ENCODE measurements at places on chromosomes 16 and 17. TPM values are rescaled to one million over a fixed set of nuclear protein-coding genes. Genes with fewer than 3 reads are reported as not detected.

The ASPA gene
- total RNA-seq = 1.4 TPM

The TNK1 gene
- 0.47 TPM for total RNA-seq

The OR2C1 gene
- not detected for total RNA-seq

The KRT28 gene
- total RNA-seq = not detected

The CD300LG gene
- not detected for total RNA-seq

The C17orf113 gene
- total RNA-seq = 0.43 TPM

The CARD14 gene
- total RNA-seq = not detected

The EEF2KMT gene
- total RNA-seq = 17.2 TPM

The TBC1D3K gene
- not detected for total RNA-seq

The RBFOX1 gene
- total RNA-seq = 0.43 TPM

The ZNRF1 gene
- 17.9 TPM for total RNA-seq

The CDH11 gene
- total RNA-seq = 219 TPM

The SULT1A3 gene
- total RNA-seq = 2.6 TPM

The KCNH6 gene
- total RNA-seq = not detected

The DBNDD1 gene
- under 0.01 TPM for total RNA-seq
